ENCODE measurements at places on chromosomes 2 and 18. TPM values are rescaled to one million over a fixed set of nuclear protein-coding genes. Genes with fewer than 3 reads are reported as not detected.

DNA sequence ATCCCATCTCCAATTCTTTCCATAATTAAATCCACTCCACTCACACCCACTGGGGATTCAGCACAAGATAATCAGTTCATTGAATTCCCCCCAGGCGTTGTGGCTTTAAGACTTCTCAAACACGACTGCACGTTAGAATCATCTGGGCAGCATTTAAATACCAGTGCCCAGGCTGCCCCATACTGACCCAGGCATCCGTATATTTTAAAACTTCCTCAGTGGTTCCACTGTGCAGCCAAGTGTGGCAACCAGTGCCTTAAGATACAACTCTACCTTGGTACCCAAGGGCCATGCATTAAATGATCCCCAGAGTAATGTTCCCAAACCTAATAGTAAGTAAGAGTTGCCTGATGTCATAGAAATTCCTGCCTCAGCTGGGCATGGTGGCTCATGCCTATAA lies 54.3 kb upstream of the BZW1 start:
- no peak for DNase-seq

GRCh38 chr2:70632966-70633365 lies 79.3 kb upstream of the TGFA start:
- DNase-seq, result no peak

GRCh38 chr2:240914645-240915525 lies 8.7 kb downstream of the CROCC2 start:
- DNase-seq, result peak; percentile 63

GRCh38 chr2:105179469-105180372 lies 61.8 kb upstream of the GPR45 start:
- DNase-seq, result peak; percentile 72

GRCh38 chr18:35376393-35376741 lies 770 bp downstream of the ZNF396 start:
- DNase-seq, result peak; percentile 78

- no peak for DNase-seq
Observed at GRCh38 chr18:37385846-37386778, 179.5 kb downstream of the CELF4 start.

DNA sequence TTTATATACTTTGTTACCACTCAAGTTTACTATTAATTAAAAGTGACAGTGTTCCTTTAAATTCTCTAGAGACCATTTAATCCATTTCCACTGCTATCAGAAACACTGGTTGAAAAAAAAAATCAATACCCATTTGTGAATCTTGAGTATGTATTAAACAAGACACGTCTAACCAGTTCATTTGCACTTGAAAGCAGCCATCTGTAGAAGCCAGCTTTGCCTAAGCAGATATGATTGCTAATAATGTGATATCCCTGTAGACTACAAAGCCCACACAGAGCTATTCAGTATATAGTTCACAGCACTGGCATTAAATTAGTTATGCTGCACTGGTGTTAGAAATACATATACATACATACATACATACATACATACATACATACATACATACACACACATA lies 111.8 kb upstream of the SP3 start:
- DNase-seq, result no peak

- DNase-seq, result no peak
Observed at GRCh38 chr2:208466151-208466919, 59.7 kb downstream of the PTH2R start.

DNA sequence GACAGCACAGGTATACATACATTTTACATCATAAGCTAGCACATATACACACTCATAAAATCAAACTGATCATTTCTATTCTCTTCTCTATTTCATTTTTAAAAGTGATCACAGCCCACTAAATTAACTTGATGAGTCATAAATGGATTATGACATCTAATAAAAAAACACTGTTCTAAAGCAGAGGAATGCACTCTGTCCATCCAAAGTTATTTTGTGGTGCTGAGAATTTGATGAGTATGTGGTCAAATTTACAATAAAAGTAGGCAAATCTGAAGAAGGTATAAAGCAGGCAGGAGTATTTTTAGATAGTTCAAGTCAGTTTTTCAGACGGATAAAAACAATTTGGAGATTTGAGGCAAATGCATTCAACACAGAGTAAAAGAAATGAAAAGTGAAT lies 104.4 kb downstream of the NOL4 start:
- DNase-seq, result no peak

- no peak for DNase-seq
Observed at GRCh38 chr2:181426672-181427071, 30.5 kb upstream of the ITGA4 start.

DNA sequence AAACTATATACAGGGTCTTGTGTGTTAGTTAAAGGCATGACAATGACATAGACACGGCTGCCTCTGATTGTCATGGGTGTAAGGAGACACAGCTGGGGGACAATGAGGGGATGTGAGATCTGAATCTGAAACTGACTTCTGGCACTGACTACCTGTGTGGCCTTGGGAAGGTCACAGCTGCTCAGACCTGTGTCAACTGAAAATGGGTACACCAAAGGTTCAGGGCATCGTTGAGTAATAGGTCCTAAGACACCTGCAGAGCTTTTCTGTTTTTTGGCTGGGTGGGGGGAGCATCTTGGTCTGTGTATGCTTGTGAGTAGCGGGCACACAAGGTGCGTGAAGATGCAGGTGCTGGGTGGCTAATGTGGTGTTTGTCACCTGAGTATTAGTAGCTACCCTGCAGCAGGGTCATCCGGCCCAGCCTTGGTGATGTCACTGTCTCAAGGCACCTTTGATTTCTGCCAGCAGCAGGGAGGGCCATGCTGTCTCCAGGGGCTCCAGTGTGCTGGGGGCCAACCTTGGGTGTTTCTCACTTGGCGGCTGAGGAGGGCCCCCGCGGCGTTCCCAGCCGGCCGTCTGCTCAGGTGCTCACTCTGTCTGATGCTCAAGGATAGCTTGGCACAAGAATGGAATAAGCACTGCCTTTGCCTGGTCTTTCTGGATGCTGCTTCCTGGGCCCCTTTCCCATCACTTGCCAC lies 53.1 kb upstream of the HS6ST1 start:
- DNase-seq, result peak; percentile 52

DNA sequence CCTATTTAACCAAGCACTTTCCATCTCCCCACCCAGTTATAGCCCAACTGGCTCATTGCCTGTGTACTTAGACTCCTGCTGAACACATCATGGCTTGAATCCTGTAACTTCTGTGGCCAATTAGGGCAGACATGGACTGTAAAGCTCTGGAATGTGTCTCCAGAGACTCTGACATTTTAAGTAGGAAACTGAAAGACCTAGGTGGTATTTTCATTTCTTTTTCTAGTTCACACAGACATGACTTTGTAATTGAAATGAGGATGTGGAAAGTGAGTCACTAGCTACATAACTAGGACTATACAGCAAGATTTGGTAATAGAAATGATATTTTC lies 12.2 kb downstream of the DOK1 start:
- no peak for DNase-seq

GRCh38 chr2:216619411-216620393 lies 13.5 kb upstream of the IGFBP2 start:
- no peak for DNase-seq

DNA sequence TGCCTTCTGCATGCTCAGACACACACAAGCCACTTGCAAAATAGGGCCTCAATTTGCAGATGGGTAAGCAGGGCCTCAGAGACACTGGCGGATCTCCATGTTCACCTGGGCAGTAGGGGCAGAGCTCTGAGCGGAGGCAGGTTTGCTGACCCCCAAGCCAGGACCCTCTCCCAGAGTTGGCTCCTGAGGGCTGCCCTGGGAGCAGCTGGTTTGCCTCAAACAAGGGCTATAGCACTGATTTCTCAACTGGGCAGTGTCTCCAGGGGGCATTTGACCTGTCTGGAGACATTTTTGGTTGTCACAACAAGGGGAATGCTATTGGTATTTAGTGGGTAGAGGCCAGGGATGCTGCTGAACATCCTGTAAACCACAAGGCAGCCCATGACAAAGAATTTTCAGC lies 11.6 kb downstream of the GLI2 start:
- DNase-seq, result no peak

DNA sequence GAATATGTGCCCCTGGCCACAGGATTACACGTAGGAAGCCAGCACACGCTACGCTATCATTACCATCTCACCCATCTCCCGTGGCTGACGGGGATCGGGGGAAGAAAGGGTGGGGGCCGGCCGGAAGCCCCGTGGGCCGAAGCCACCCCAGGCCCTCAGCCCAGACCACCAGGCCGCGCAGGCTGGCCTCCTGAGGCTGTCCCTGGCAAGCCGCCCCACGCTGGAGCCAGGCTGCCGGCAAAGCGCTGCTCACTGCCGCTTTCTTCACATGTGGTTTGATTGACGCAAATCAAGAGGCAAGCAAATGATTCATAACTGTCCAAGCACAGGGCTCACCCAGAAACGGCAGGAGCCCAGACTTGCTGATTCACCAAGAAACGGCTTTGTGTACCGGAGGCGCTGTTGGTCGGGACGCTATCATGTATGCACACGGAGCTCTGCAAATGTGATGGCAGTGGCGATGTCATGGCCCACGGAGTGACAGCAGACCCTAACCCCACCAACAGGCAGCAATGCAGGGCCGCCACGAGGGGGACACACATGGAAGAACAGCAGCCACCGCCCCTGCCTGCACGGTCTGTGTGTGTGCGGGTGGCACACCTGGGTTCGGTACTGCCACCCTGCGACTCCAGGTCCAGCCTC lies 125.7 kb downstream of the HDAC4 start:
- DNase-seq, result peak; percentile 90

GRCh38 chr2:18527326-18527725 lies 33.1 kb downstream of the RDH14 start:
- no peak for DNase-seq

DNA sequence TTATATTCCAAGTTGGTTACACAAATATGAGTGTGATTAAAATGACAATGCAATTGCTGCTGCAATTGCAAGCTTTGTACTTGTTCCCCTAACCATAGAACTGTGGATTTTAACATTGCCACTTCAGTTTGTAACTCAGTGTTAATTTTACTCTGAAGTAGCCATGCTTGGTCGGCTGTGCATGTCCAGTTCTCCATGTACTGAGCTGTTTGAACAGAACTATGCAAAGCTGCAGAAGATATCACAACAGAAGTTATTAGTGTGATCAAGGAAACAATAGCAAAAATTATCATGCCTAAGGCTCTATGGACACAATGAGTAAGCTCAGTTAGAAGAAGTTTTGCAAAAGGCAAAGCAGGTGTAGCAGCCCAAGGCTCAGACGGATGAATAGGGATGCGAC lies 45.3 kb downstream of the CXCR4 start:
- no peak for DNase-seq

GRCh38 chr2:102304268-102304667 lies 7.1 kb upstream of the IL1RL1 start:
- DNase-seq, result no peak

DNA sequence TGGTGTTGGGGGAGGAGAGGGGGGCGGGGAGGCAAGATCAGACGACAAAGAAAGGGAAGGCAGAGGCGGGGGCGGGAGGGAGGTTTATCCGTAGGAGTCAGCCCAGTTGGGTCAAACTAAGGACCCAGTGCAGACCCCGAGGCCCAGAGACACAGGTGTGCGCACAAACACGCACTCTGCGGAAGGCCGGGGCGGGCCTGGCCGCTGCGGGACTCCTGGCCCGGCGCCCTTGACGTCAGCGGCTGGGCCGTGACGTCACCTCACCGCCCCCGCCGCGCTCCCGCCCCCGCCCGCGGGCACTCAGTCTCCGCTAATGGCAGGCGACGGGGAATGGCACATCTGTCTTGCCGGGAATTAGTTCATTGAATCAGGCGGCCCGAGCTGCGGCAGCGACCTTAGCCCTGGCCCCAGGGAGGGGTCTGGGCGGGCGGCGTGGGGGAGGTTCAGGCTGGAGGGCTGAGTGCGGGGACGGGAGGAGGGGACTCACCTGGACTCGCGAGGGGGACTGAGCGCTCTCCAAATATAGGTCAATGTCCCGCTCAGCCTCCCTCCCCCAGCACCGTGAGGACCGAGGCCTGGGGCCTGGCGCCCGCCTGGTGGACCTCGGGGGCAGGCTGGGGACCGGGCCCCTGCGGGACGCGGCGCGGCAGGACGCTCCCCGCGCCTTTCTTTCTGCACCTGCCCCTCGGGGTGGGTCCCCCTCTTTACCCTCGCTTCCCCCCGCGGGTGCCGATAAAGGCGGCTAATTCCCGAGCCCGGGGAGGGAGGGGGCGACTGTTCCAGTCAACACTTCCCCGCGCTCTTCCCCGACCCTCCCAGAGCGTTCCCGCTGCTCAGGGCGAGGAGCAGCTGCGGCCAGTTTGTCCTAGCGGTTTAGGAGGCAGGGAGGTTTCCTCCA lies 15.5 kb upstream of the ECEL1 start:
- no peak for DNase-seq

DNA sequence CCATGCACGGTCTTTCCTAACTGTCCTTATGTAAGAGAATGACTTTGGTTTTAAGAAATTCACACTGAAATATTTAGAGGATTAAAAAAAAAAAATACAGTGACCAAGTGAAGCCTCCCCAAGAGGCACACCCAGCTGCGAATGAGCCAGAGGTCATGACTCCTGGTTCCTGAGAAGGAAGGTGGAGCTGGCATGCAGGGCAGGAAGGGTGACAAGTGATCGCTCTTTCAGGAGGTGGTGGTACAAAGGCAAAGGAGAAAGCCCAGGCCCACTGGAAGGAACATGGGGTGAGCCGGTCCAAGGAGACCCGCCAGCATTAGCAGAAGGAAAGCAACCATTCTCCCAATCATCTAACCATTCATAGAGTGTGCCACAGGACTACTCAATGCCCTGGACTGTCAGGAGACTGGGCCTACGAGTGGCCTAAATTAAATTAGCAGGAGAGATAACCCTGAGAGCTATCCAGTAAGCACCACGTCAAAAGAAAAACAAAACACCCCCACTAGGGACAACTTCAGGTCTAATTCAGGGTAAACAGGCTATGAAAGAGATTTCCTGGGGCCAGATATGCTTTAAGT lies 7.8 kb downstream of the INO80C start:
- DNase-seq, result no peak

DNA sequence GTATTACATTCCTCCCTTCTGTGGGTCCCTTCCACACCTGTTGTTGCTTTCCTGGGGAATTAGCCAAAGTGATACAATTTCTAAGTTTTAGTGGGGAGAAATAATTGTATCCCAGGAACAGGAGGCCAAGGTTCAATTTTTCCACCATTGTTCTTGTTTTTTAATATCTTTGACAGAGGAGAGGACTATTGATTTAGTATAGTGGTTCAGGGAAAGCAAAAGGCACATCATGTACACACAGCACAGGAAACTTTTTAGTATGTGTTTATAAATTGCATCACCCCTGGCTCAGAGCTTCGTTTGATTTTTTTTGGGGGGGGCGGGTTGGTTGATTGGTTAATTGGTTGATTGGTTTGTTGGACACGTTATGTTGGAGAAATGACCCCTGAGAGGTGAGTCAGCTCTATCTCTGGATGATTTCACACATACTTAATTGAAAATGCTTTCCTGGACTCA lies 431.6 kb downstream of the PID1 start:
- no peak for DNase-seq

C2orf15 gene
- total RNA-seq, result not detected

ESCO1 gene
- 21.2 TPM for total RNA-seq

PSMA8 gene
- not detected for total RNA-seq

SERPINB5 gene
- total RNA-seq, result not detected

DYNC1I2 gene
- total RNA-seq, result 91.1 TPM

LGALSL gene
- 18.5 TPM for total RNA-seq

CHRNA1 gene
- not detected for total RNA-seq

GNLY gene
- 8.0 TPM for total RNA-seq

PRKD3 gene
- 43.2 TPM for total RNA-seq

CGREF1 gene
- 8.1 TPM for total RNA-seq
